ENCODE measurements at places on chromosomes 2 and 18. TPM values are rescaled to one million over a fixed set of nuclear protein-coding genes. Genes with fewer than 3 reads are reported as not detected.

Gene POTEI
- total RNA-seq = under 0.01 TPM

Gene ASIC4
- 2.9 TPM for total RNA-seq

Gene CFC1
- 0.41 TPM for total RNA-seq

Gene FTCDNL1
- 2.0 TPM for total RNA-seq

Gene CCL20
- not detected for total RNA-seq

DNA sequence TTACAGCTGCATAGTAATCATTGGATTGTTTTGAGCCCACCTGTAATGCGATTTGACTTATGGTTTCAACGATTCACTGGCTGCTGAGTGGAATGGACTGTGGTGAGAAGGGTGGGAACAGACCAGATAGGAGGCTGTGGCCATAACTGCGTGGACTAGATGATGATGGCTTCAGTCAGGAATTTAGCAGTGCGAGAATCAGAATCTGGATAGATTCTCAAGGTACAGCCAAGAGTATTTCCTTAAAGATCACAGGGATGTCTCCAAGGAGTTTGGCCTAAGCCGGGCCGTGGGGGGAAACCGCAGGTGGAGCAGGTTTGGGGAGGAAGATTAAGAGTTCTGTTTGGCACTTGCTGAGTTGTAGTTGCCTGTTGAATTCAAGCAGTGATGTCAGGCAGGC, 44.0 kb upstream of the CHMP1B start:
- DNase-seq = no peak

DNA sequence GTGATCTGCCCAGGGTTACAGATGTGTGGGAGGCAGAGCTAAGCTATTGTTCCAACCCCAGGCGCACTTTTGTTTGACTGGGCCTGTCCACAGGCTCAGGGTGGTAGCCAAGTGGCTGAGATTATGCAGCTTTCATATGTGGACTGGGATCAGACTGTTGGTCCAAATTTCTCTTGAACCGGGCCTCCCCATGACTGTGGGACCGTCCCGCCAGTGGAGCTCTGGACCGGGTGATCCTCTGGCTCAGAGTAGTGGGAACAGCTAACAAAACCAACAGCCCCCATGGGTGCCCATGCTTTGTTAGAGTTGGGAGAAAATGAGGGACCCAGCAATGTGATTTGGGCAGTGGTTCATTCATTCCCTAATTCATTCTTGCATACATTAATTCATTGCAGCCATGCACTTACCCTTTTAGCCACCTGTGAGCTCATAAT, 86.8 kb upstream of the HS6ST1 start:
- DNase-seq = no peak

DNA sequence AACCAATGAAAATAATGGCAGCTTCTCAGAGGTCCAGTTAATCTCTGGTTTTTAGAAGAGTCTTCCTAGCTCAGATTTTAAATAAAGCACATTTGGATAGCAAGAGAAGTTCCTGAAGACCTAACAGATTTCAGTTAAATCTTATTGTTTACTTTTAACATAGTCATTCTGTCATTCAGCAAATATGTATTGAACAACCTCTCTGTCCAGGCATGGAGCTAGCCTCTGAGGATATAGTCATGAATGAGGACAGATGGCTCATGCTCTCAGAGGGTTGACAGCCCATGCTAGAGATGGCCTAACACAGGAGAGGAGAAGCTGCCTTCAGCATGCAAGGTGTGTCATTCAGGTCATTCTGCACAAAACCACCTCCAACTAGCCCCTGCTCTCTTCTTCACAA, 6.2 kb downstream of the CCBE1 start:
- DNase-seq = no peak

GRCh38 chr2:43749583-43749982, 24.3 kb upstream of the DYNC2LI1 start:
- no peak for DNase-seq

DNA sequence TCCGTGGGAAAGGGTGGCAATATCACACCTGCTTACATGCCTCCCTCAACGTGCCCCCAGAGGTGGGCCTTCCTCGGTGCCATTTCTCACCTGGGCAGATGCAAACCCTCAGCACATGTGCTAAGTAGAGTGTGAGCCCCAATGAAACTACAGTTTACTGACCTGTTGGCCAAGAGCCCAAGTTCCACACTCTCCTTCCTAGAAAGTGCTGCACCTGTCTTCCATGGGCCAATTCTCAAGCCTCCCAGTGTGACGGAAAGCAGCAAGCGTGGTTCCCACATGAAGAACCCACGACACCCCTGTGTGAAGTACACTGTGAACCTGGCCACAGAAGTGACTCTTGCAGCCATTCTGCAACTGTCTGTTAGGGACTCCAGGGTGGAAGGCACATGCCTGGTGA, 73.7 kb downstream of the UXS1 start:
- no peak for DNase-seq

- DNase-seq = no peak
Measured at GRCh38 chr2:9285921-9286320, 79.3 kb downstream of the ASAP2 start.

- DNase-seq = no peak
Measured at GRCh38 chr2:200396781-200397242, 90.3 kb downstream of the SPATS2L start.
